ENCODE measurements at places on chromosomes 12 and 14. TPM values are rescaled to one million over a fixed set of nuclear protein-coding genes. Genes with fewer than 3 reads are reported as not detected.
A peak's percentile ranks its signal among the peaks of the same experiment; 100 is the strongest.

GRCh38 chr12:6538420-6539313 is 4.3 kb downstream of the GAPDH start:
- no peak for DNase-seq

- DNase-seq = peak; percentile 79
These were observed 101.9 kb downstream of the GAS2L3 start for GRCh38 chr12:100675432-100675831.

GRCh38 chr12:106039242-106039641 is 99.5 kb downstream of the NUAK1 start:
- no peak for DNase-seq

DNA sequence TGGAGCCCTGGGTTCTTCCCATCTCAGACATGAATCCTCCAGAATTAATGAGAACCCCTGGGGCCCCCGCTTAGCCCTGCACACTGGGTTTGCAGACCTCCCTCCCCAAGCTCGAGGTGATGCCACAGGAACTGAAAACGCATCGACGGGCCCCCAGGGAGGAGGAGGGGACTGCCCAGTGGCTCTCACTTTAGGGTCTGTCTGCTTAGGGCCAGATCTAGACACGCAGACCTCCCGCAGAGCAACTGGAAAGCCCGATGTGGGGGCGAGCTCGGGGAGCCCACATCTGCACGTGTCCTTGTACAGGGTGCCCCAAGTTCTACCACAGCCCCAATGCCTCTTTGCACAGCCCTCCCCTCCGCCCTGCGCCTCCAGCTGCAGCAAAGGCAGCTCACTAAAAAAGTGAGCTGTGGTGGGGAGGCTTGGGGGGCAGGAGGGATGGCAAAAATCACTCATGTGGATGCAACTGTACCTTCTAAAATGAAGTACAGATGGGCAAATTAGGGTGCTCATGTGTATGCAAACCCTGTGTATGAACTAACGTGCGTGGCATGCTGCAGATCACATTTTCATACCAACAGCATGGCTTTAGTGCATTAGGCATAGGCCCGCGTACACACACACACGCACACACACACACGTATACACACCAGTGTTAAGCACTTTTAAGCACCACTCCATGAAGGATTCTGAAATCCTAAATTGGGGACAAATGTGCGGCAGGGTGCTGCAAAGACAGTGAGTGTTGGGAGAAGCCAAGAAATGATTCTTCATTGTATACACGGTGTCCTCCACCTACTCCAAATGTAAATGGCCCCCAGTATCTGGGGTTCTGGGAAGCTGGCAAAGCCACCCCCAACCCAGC is 99.9 kb upstream of the MAP1LC3B2 start:
- DNase-seq = no peak

- no peak for DNase-seq
These were observed at the start of gene PROX2 for GRCh38 chr14:74875941-74876913. Gene PROX2 (minus strand): TSS chr14:74876145. CDS start chr14:74863834, 12,311 bp downstream.

The CD27 gene
- not detected for total RNA-seq

GRCh38 chr12:124469193-124469888 is 98.1 kb downstream of the NCOR2 start:
- DNase-seq = no peak

DNA sequence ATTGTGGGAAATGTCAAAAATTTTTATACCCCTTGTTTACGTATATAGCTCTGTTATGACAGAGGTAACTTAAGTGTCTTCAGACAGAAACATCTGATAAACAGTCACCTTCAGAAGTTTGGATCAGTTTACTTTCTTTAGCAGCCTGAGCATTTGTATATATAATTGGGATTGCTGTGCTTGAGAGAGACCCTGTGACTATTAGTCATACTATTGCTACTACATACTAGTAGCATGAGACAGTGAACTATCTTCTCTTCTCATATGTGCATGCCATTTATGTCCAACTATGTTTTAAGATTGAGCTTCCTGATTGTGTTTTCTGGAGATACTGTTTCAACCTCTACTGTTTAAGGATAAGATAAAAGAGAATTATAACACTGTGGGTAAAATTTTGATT is 101.5 kb downstream of the PDE6H start:
- DNase-seq = no peak

DNA sequence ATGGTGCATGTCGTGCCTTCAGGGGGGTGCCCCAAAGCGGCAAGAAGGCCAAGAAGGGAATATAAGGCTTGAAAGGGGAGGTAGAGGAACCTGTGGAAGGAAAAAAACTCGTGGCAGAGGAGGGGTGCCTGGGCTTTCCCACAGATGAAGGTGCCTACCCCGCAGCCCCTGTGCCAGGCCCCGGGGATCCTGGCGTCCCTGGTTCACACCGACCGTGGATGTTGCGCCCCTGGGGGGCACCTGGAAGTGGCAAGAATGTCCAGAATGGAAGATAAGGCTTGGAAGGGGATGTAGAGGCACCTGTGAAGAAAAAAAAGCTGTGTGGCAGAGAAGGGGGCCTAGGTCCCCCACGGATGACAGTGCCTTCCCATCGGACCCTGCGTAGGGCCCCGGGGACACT is 282.2 kb downstream of the ALG10 start:
- DNase-seq = no peak

The GPR132 gene
- 4.1 TPM for total RNA-seq

- DNase-seq = no peak
These were observed 186.1 kb downstream of the PLCZ1 start for GRCh38 chr12:18551701-18552100.

The TNFRSF1A gene
- total RNA-seq = 90.5 TPM

The GPR84 gene
- total RNA-seq = 2.9 TPM

The NOXRED1 gene
- 0.48 TPM for total RNA-seq

DNA sequence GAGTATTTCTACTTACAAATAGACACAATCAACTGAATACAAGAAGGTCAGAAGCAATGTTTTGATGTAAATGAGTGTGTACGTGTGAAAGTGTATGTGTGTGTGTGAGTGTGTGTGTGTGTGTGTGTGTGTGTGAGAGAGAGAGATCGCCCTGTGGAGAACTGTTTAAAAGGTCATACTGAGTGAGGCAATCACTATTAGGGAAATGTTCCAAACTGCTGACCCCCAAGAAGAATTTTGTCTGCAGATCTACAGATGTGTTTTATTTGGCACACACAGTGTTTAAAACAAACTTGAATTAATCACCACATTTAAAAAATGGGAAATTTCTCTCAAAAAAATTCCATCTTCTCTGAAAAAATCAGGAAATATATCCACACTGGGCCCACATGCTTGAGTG is 1069.1 kb downstream of the SLC6A15 start:
- no peak for DNase-seq

GRCh38 chr12:89453121-89453978 is 71.2 kb downstream of the GALNT4 start:
- peak; percentile 57 for DNase-seq

The NDRG2 gene
- total RNA-seq = 40.2 TPM

DNA sequence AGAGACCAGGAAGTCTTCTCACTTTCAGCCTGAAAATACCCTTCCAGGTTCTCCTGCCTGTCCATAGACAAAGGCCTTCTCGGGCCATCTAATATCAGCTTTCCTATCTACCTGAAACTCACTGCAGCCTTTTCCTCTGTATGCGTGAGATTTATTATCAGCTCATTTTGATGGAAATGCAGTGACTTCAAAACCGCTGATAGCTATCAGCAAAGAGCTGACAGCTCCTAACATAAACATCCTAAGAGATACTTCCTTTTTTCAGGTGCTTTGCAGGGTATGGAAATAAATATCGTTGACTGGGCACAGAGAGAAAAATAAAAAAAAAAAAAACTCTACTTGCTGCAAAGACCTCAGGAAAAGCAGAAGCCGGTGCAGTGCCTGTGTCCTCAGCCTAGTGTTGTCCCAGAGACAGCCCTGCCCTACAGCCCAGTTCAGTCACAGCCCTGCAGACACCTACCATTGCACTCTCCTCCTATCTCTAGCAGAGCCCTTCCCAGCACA is 215.0 kb upstream of the EGLN3 start:
- DNase-seq = no peak

DNA sequence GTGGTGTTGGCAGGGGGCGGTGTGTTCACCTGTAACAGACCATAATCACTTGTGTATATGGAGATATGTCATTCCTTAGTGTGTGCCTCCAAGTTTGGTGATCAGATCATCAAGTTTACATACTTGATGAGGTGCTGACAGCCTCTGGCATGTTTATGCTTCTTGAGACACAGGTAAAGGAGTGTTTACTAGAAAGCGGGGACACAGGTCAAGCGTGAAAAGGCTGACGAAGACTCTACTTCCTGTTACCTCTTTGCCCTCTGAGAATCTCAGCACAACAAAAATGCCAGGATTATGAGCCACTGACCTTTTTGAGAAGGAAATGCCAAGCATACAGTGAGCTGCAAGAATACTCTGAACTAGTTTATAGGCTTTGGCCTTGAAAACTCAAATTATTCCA is 29.6 kb downstream of the PRDM4 start:
- no peak for DNase-seq

DNA sequence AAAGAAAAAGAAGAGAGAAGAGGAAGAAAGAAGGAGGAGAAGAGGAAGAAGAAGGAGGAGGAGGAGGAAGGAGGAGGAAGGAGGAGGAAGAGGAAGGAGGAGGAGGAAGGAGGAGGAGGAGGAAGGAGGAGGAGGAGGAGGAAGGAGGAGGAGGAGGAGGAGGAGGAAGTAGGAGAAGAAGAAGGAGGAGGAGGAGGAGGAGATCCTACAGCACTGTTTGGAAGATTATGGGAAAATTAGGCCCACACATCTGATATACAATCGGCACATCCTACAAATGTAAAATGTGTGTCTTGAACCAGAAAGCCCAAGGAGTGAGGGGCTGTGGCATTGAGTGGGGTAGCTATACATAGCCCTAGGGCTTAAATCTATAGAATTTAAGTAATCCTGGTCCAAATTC is 12.0 kb downstream of the BDKRB2 start:
- no peak for DNase-seq

DNA sequence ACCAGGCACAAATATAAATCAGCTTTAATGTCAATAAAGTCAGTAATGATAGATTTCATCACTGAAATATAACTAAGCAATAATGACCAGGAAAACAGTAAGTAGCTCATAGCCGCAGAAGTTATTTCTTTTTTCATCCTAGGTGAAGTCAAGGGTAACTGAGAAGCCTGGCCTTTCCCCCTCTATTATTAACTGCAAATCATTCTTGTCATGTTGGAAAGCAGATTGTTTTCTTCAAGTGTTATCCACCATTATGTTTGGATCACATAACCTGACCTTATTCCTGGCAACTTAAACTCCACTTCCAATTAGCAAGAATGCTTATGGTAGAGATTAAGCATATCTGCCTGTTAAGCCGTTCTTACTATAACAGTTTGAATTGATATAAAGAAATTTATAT is 603.4 kb upstream of the FOXG1 start:
- DNase-seq = no peak

GRCh38 chr14:85549697-85550096 is 19.8 kb downstream of the FLRT2 start:
- no peak for DNase-seq

DNA sequence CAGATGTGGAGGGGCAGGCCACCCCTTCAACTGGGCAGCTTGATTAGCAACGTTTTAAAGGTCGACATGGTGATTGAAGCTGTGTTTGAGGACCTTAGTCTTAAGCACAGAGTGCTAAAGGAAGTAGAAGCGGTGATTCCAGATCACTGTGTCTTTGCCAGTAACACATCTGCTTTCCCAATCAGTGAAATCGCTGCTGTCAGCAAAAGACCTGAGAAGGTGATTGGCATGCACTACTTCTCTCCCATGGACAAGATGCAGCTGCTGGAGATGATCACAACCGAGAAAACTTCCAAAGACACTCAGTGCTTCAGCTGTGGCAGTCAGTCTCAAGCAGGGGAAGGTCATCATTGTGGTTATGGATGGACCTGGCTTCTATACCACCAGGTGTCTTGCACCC is 23.9 kb upstream of the AICDA start:
- no peak for DNase-seq

DNA sequence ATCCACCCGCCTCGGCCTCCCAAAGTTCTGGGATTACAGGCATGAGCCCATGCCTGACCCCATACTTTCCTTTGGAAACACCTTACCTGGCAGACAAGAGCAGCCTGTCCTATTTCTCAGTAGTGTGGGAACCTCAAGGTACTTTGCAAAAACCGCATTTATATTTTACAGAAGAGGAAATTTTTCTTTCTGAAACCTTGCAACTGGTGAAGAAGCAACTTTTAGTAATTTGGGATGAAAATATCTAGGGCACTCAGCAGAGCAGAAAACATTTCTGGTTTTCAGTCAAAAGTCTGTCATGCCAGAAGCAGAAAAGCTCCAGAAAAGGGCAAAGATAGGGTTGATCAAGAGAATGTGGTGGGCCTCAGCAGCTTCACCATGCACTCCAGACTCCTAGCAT is 21.2 kb downstream of the HVCN1 start:
- DNase-seq = no peak

DNA sequence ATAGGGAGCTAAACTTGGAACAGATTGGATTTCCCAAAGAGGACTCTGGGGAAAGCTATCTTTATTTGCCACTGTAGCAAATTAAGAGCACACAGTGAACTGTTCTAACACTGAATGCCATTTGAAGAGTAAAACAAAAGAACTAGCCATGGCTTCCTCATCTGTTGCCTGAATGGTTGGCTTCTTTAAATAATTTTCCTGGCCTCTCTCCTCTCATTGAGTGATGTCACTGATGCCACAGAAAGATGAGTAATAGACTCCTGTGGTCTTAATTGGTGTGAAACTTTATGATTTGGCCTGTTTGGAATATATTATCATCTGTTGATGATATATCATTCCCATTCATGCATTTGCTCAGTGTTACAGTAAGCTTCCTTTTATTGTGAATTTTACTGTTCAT is 42.5 kb downstream of the WDR20 start:
- no peak for DNase-seq

DNA sequence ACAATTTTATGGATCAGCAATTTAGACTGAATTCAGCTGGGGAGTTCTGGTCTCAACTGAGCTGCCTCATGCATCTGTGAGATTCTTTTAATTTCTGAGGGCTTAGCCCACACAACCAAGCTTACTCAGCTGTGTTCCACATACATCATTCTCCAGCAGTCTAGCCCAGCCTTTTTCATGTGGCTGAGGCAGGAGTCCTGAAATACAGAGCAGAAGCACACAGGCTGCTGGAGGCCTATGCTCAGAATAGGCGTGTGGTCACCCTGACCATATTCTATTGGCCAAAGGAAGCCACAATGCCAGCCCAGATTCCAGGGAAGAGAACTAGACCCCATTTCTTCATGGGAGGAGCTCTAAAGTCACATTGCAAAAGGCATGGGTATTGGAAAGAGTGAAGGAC is 72.3 kb upstream of the DHRS4 start:
- DNase-seq = peak; percentile 56

DNA sequence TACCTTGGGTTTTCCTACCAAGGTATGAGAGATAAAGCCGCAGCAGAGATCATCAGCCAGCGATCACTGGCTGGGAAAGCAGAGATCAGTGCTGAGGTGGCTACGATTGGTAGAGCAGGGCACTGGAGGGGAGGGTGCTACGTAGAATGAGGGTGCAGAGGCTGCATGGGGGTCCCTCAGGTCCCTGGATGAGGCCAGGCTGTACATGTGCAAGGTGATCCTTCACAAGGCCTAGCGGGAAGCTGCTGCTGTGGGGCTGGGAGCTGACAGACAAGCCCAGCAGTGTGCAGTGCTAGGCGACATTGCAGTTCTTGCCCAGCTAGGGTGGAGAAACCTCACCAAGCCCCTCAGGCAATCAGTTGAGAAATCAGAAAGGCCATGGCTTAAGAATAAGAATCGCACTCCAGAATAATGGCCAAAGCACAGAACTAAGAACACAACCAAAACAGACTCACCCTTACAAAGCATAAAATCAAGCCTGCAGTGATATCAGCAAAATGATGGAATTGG is 37.2 kb upstream of the GPR132 start:
- no peak for DNase-seq

The AQP2 gene
- 0.24 TPM for total RNA-seq

The PMCH gene
- 0.96 TPM for total RNA-seq

The ADAM20 gene
- total RNA-seq = 1.4 TPM
